CD4-positive, alpha-beta T cell treated with Interleukin-6 for 4 hours (primary cell): ENCODE measurements at places on chromosomes 7 and 10.
A peak's percentile ranks its signal among the peaks of the same experiment; 100 is the strongest.

- no peak for DNase-seq
Measured at GRCh38 chr10:127576740-127577161, 27.6 kb downstream of the NPS start.

DNA sequence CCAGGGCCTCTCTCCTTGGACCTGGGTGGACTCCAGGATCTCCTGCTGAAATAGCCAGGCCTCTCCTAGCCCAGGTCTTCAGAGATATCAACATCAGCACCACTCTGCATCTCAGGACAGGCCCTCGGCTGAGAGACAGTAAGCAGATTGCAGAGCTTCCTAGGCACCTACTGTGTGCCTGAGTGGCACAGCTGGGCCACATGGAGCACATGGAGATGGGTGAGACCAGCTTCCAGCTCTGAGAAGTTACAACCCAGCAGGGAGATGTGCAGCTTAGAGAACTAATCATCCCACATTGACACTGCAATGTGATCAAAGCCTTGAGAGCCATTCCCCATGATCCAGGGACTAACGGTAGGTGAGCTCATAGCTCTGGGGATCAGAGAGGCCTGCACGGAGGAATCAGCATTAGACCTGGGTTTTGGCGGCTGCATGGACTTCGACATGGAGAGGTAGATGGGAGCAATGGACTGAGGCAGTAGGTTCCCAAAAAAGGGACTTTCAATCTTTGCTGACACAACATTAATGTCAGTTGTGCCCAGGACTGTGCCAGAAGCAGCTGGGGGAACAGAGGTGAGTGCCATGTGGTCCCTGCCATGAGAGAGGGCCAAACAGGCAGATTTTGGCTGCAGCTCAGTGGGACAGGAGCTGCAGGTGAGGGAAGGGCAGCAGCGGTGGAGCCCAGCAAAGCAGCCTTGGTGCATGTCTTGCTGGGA lies 76.0 kb upstream of the LEP start:
- DNase-seq = no peak

DNA sequence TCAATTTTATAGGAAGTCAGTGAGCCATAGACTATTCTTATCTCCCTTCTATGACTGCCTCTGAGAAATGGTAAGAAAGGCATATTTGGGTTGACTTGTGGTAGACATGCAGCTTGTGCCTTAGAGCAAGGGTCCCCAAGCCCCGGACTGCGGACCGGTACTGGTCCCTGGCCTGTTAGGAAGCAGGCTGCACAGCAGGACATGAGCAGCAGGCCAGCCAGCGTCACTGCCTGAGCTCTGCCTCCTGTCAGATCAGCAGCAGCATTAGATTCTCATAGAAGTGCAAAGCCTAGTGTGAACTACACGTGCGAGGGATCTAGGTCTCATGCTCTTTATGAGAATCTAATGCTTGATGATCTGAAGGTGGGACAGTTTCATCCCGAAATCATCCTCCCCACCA lies 180.6 kb downstream of the SND1 start:
- no peak for DNase-seq

- DNase-seq = no peak
Measured at GRCh38 chr10:79981450-79982361, 32.8 kb upstream of the SFTPD start.

GRCh38 chr10:122050311-122050710 lies 61.3 kb downstream of the TACC2 start:
- DNase-seq = no peak

GRCh38 chr10:104435822-104436221 lies 82.2 kb downstream of the CFAP58 start:
- DNase-seq = no peak

DNA sequence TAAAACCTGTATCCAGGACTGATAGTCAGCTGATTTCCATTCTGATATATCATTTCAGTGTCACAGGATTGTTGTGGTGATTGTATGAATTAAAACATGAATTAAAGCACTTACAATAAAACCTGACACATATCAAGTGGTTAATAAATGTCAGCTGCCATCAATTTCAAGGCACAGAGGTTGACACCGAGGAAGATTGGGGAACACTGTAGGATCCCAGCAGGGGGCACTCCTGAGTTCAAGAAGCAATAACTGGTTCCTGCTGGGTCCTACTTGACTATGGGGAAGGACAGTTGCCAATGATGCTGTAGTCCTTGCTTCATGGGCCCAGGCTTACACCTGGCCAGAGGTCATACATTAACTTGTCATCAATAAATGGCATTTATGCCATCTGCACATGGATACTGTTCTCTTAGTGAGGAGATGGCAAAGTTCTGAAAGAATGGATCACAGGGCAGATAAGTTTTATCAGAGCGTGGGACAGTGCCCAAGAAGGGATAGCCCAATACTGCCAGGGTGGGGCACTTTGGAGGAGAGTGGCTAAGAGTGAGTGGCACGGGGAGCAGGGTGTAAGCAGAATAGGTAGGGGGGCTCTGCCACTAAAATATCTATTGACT lies 24.1 kb downstream of the FZD1 start:
- DNase-seq = peak; percentile 9

- DNase-seq = no peak
Measured at GRCh38 chr10:29063806-29064644, 224.8 kb upstream of the LYZL1 start.

- DNase-seq = no peak
Measured at GRCh38 chr7:145431834-145432233, 596.0 kb upstream of the TPK1 start.

- no peak for DNase-seq
Measured at GRCh38 chr7:69032848-69033247, 565.4 kb upstream of the AUTS2 start.

DNA sequence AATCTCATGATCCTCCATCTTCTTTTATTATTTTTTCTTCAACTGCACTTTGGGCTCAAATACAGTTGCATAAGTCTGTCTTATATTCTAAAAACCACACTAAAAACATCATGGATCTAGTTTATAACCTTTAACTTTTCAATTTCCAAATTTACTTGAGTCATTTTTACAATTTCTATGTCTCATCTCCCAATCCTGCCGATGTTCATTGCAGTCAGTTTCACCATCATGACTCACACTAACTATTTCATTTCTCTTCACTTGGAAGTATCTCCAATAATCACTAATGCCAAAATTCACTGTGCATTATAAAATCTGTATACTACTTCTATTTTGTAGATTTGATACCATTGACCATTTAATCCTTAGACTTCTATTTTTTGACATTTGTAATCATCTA lies 806.9 kb upstream of the SORCS1 start:
- DNase-seq = no peak

GRCh38 chr7:92705831-92706230 lies 115.6 kb upstream of the FAM133B start:
- no peak for DNase-seq

DNA sequence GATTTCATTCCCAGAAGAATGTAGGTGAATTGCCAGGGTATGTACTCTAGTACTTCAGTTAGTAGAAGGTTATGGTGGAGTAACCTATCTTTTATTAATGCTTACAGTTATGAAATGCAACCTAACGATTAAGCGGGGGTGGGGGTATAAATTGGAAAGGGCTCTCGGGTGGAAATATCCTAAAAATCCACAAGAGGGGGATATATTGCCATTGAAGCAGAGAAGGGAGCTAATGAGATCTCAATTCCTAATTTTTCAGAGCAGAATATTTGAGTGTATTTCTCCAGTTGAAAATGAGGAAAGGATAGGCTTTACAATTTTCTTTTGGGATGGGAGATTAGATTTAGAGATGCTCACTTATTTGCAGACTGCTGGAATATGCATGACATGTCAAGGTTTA lies 90.8 kb downstream of the DNAJB9 start:
- no peak for DNase-seq
